ENCODE measurements at places on chromosomes 5 and 9.

- no peak for DNase-seq
These were observed 388.8 kb downstream of the KDM4C start for GRCh38 chr9:7146582-7146981.

DNA sequence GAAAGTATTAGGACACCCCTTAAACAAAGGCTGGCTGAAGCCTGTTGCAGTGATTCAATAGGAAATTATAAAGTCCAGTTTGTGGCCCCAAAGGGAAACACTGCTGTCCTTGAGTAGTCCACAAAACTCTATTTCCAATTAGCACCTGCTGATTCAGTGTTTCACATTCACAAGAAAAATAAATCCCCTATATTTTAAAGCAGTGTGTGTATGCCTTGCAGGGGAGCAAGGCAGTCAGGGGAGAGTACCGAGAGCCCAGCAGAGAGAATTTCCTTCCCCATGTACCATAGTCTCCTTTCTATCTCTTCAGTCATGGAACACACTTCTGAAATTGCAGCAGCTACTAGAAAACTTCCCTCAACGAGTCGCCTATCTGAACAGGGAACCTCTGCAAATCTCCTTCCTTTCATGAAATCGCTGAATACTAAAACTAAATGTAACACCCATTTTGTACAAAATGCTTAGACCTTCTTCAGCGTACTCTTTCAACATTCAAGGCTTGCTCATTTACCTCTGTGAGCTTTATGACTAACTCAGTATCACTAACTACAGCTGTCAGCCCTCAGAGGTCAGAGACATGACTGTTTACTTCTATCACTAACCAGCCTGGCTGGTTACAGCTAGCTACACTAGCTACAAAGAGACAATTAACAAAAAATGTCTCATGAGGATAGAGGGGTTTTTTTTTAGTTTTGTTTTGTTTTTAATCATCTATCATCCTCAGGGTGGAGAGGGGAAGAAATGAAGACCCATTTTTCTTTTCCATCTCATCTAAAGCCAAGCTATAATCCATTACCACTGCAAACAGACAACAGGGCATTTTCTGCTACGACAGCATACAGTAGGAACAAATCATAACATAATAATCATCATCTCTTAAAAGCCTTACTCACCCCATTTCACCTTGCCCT, 188.7 kb downstream of the EBF1 start:
- DNase-seq, result no peak

- DNase-seq, result no peak
These were observed 50.8 kb downstream of the RBM27 start for GRCh38 chr5:146254223-146254622.

- DNase-seq, result no peak
These were observed 26.6 kb downstream of the LAMC3 start for GRCh38 chr9:131035548-131035947.

DNA sequence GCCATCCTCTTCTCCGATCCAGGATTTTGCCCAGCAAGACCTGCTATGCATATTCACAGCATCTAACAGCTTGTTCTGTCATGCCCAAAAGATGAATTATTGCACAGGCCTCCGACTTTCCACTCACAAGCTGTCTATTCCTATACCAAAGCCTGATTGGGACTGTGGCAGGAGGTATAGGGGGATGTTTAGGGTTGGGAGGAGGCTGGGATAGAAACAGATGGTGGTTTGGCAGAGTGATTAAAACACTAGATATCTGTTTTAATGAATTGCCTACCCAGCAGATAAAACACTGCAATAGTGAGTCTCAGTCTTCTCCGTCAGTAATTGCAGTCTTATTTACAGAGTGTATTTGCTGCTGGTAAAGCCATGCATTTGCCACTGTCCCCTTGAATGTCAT, 215.3 kb downstream of the TLR4 start:
- no peak for DNase-seq

- DNase-seq, result no peak
These were observed 125.0 kb upstream of the STC2 start for GRCh38 chr5:173453167-173453566.

DNA sequence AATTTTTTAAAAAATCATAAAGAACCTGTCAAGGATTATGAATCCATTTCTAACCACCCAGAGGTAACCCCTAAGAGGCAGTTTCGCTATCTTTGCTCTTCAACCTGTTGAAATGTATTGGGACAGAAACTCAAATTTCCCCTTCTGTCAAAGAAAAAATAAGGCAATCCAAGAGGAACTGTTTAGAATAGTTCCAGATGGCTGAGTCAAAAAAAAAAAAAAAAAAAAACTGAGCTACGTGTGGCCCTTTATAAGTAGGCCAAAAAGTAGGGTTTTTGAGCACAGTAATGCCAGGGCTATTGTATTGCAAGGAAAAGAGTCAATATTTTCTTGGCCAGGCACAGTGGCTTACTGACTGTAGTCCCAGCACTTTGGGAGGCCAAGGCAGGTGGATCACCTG, 94.9 kb downstream of the RAD23B start:
- DNase-seq, result no peak

DNA sequence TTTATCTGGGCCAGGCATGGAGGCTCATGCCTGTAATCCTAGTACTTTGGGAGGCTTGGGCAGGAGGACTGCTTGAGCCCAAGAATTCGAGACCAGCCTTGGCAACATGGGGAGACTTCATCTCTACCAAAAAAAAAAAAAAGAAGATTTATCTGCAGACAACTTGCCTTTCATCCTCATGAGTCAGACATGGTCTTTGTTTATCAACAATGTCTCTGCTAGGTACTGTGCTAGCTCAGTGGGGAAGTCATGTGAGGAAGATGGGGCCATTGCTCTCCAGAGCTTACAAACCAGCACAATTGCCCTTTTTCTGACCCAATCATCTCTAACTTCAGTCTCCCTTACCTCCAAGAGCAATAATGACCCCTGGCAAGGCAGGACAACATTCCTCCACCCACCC, 1.6 kb downstream of the URM1 start:
- no peak for DNase-seq

GRCh38 chr9:129283705-129284606, 105.9 kb upstream of the IER5L start:
- DNase-seq, result no peak

- no peak for DNase-seq
These were observed 28.2 kb downstream of the DCAF12 start for GRCh38 chr9:34098307-34098706.

- DNase-seq, result no peak
These were observed 94.9 kb downstream of the DENND1A start for GRCh38 chr9:123834889-123835562.

GRCh38 chr5:62653864-62654575, 75.4 kb downstream of the LRRC70 start:
- DNase-seq, result no peak

DNA sequence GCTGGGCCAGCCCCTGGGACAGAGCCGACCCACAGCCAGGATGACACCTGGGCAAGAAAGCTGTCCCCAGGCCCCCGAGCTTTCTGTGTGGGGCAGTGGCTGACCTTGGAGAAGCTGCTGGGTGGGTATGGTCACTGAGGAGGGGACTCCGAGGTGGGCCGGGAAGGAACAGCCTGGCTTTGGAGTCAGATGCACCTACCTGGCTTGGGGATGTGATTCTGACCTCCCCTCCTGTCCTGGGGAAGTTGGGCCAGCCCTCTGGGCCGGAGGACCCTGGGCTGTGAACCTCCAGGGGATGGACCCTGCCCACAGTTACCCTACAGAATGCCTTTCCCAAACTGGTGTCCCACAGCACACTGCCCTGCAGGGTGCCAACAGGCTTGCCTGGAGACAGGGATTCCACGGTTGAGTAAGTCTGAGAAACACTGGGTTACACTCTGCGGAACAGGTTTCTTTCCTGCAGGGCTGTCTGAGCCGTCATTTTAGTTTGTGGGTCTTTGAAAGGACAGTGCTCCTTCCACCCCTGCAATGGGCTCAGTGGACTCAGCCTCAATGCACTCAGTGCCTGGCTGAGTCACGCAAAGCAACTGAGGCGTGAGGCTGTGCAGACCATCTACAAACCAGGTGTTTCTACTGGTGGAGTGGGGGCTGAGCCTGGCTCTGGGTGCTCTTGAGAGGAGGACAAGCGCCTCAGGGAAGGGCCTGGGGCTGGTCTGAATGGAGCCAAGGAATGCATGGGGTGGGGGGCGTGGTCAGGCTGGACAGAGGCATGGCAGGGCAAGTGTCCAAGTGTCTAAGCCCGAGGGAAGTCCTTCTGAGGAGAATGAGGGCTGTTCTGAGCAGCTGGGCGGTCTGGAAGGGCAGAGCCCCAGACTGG, 41.3 kb upstream of the PHYKPL start:
- DNase-seq, result no peak

DNA sequence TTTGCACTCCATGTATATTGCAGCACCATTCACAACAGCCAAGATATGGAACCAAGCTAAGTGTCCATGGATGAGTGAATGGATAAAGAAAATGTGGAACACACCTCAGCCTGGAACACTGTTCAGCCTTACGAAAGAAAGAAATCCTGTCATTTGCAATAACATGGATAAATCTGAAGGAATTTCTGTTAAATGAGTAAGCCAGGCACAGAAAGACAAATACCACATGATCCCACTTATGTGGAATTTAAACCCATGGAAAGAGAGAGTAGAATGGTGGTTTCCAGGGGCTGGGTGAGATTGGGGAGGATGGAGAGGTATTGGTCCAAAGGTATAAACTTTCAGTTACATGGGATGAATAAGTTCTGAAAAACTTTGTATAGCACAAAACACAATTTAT, 228.9 kb upstream of the CD180 start:
- no peak for DNase-seq

DNA sequence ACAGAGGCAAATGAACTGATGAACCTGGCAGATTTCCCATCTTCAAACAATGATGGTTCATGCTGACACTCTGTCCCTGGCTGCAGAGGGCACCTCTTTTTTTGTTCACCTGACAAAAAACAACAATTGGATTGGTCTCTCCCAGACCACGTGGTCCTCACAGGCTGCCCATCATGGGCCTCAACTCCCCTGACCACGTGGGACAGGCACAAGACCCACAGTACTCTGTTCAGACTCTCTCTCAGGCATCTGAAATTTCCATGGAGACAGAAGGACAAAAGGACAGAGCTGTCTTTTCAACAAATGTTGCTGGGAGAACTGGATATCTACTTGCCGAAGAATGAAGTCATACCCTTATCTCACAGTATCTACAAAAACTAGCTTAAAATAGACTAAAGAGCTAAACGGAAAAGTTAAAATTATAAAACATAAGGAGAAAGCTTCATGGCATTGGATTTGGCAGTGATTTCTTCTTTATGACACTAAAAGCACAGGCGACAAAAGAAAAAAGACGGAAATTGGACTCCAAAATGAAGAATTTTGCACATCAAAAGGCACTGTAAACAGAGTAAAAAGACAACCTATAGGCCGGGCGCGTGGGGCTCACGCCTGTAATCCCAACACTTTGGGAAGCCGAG, 12.2 kb upstream of the DRD1 start:
- DNase-seq, result no peak

GRCh38 chr5:179617930-179618329, 5.5 kb downstream of the HNRNPH1 start:
- no peak for DNase-seq

DNA sequence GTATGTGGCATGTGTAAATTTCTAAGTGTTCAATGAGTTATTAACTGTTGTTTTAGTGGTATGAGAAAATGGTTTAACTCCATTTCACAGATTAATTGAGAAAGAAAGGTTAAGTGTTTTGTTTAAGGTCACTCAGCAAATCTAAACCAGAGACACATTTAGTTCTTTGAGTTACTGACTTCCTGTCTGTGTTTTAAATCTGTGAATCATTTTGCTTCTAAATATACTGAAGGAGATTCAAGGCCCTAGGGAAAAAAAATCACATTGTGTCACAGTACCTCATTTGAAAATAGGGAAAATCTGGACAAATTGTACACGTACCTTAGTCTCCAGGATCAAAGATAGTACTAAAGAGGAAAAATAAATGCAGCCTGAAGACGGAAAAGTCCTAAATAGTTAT, 368.2 kb downstream of the TMEM161B start:
- DNase-seq, result no peak

DNA sequence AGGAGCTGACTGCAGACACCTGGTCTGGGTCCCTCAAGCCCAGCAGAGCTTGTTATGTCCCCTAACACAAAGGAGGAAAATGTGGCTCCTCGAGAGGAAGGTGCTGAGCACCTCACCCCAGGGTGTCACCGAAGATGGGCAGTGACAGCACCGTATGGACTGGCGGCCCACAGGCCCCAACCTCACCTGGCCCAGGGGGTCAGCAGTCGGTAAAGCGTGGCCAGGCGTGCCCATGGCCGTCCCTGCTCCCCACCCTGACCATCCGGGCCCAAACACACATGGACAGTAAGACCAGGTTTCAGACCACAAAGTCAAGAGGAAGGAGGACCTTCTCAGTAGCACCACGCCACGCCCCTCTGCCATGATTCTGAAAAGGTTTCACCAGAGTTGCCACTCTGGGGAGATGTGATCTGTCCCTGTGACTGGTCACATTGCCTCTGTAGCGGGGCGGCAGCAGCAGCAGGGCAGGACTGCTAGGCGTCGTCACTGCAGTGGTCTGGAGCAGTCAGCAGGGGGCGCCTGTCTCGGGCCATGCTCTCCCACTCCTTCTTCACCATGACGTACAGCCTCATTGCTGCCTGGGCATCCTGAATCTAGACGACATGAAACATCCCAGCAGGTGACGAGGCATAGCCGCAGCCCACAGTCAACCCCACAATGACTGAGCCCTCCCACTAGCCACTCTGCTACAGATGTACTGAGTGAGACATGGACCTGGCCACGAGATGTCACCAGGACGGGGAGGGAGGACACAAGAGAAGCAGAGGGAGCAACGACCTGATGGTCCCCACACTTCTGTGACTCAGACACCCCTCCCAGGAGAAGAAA, 11.1 kb downstream of the REXO4 start:
- peak; percentile 58 for DNase-seq

- DNase-seq, result no peak
These were observed 48.3 kb upstream of the UBAC1 start for GRCh38 chr9:136009516-136009915.

GRCh38 chr9:130441031-130441430, 3.7 kb upstream of the ASS1 start:
- no peak for DNase-seq

GRCh38 chr9:38138276-38138675, 69.2 kb upstream of the SHB start:
- DNase-seq, result no peak

DNA sequence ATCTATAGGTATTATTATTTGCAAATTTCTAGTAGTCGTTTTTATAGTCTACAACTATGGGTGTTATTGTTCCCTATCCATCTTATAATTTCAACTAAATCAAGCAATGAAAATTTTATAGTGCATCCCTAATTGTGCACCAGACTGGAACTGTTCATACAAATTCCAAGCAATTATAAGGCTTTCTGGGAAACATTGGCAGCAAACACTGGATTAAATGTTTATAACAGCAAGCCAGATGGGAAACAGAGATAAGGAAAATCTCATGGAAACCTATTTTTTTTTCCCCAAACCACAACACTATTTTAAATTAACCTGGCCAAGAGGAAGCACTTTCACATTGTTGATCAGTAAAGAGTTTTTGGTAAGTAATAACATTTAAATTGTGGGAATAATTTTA, 524.3 kb downstream of the RASEF start:
- peak; percentile 81 for DNase-seq

GRCh38 chr5:71810471-71811195, 91.6 kb downstream of the CARTPT start:
- DNase-seq, result no peak

- no peak for DNase-seq
These were observed 47.3 kb upstream of the ACTBL2 start for GRCh38 chr5:57529864-57530263.

GRCh38 chr9:134968823-134969090, 51.0 kb upstream of the FCN1 start:
- DNase-seq, result no peak

- no peak for DNase-seq
These were observed 81.6 kb downstream of the NTNG2 start for GRCh38 chr9:132243156-132244074.

- DNase-seq, result no peak
These were observed 51.5 kb upstream of the ARL15 start for GRCh38 chr5:54361691-54362411.
